ENCODE measurements at places on chromosomes 5 and 9. TPM values are rescaled to one million over a fixed set of nuclear protein-coding genes. Genes with fewer than 3 reads are reported as not detected.

The HAVCR2 gene
- not detected for polyA plus RNA-seq

The SPINK13 gene
- not detected for polyA plus RNA-seq

The PCDHB2 gene
- 4.4 TPM for polyA plus RNA-seq

The GABRA1 gene
- polyA plus RNA-seq, result not detected

The CTXN3 gene
- not detected for polyA plus RNA-seq

- no peaks in the 10 kb centered on the region for H3K27me3 ChIP-seq
- DNase-seq, result peak; percentile 17
- H3K4me3 ChIP-seq, result no peak overlapping the region
- H3K36me3 ChIP-seq, result no peaks in the 10 kb centered on the region
- H3K27ac ChIP-seq, result no peak overlapping the region
- peaks cover 24% of the 10 kb centered on the region for H3K4me1 ChIP-seq
Observed at GRCh38 chr5:33774341-33774740, 117.4 kb downstream of the ADAMTS12 start.

GRCh38 chr5:149007174-149007573 is 55.7 kb downstream of the SH3TC2 start:
- no peak overlapping the region for H3K27ac ChIP-seq
- DNase-seq, result peak; percentile 87
- no peaks in the 10 kb centered on the region for H3K36me3 ChIP-seq

DNA sequence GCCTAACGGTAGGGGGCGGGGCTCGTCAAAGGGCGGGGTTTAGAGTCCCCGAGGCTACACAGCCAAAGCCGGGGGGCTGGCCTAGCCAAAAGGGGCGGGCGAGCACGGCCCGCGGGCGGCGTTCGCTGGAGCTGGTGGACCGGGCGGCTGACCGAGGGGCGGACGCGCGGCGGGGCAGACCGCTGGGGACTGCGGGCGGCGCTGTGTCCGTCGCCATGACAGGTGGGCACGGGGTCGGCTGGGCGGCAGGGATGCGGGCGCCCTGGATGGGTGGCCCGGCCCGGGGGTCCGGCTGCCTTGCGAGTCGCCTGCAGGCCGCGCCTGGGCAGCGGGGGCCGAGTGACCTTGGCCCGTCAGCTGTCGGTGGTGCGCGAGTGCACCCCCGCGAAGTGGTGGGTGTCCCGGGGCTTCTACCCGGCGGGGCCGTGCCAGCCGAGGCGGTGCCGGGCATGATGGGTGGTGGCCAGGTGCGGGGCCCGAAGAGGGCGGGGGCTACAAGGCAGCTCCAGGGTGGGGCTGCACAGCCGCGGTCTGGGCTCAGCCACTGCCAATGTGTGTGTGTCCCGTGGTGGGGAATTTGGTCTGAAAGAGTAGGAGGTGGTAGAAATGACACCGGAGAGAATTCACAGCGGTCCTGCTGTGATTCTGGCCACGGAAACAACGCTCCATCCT is at the start of gene CARD19:
CARD19 (plus strand) TSS at position 87 of the 672 bp plus-strand sequence; CDS start at position 216, 129 bp downstream.
- peak within 1 kb of the TSS; percentile 86 for H3K4me3 ChIP-seq
- DNase-seq, result peak; percentile 73

DNA sequence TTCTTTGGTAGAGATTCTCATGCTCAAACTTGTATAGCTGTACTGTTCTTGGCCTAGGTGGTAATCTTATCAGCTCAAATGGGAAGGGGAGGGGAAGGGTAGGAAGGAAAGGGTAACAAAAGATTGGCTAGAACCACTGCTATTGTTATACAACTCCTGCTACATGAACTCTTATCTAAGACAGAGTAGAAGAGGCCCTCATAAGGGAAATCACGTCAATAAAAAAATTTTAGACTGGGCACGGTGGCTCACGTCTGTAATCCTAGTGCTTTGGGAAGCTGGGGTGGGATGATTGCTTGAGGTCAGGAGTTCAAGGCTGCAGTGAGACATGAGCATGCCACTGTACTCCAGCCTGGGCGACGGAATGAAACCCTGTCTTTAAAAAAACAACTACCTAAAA is 15.9 kb downstream of the STOM start:
- no peak overlapping the region for H3K4me3 ChIP-seq
- 0 out of 2 replicates have a peak, but pooled peaks cover 10% of the 10 kb centered on the region for H3K36me3 ChIP-seq
- no peaks in the 10 kb centered on the region for H3K27me3 ChIP-seq

DNA sequence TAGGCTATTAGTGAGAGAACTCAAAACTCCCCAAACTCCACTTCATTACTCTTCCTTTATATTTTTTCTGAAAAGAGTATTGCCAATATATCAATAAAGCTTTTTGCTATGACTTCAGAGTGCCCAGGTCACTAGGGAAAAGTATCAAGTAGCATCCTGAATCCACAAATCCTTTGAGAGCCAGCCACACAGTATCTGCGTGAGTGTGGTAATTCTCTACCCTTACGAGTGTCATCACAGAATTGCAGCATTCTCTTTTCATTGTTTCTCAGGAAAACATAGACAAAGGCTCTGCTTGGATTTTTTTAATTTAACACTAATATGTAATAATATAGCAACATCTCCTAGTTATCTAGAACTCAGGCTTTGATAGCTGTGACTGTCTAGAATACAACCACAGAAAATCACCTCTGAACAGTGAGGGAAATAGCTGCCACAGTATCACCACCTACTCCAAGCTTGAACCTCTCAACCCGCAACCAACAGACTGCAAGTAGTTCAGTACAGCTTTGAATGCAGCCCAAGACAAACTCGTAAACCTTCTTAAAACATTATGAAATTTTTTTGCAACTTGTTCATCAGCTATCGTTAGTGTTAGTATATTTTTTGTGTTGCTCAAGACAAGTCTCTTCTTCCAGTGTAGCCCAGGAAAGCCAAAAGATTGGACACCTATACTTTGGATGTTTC is 79.3 kb upstream of the CCDC152 start:
- no peaks in the 10 kb centered on the region for H3K36me3 ChIP-seq
- no peak overlapping the region for H3K27ac ChIP-seq
- no peaks in the 10 kb centered on the region for H3K27me3 ChIP-seq
- no peak overlapping the region for H3K4me3 ChIP-seq
- no peaks in the 10 kb centered on the region for H3K4me1 ChIP-seq
- DNase-seq, result no peak

DNA sequence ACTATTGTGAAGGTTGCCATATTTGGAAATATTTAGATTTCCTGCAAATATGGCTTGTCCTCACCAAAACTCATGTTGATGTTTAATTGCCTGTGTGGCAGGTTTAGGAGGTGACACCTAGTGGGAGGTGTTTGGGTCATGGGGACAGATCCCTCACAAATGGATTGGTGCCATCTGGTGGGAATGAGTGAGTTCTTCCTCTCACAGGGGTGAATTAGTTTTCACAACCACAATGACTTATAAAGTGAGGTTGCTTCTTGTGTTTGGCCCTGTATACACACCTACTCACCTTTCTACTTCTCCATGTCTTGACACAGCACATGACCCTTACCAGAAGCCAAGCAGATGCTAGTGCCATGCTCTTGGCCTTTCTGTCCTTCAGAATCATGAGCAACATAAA is 41.1 kb downstream of the ISOC1 start:
- DNase-seq, result no peak
- no peak overlapping the region for H3K27ac ChIP-seq
- H3K36me3 ChIP-seq, result no peaks in the 10 kb centered on the region
- H3K4me1 ChIP-seq, result no peaks in the 10 kb centered on the region
- no peaks in the 10 kb centered on the region for H3K27me3 ChIP-seq
- H3K4me3 ChIP-seq, result no peak overlapping the region

Measured in GM23248 (cell line).